ENCODE measurements at places on chromosomes 4 and X.
A peak's percentile ranks its signal among the peaks of the same experiment; 100 is the strongest.

GRCh38 chrX:48696909-48697727, 584 bp downstream of the SUV39H1 start:
- DNase-seq = no peak

DNA sequence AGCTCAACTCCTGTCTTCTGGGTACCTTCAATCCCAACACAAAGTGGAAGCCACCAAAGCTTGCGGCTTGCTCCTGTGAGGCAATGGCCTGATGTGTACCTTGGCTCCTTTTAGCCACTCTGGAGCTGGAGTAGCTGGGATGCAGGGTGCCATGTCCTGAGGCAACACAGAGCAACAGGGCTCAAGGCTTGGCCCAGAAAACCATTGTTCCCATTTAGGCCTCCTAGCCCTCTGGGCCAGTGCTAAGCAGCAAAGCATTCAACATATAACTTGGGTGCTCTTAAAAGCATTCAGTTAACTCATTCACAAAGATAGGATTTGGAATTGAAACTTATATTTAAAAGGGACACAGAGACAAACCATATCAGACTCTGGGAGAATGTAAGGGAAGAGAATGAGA, 194.5 kb upstream of the ARHGEF9 start:
- no peak for DNase-seq

- DNase-seq = no peak
Observed at GRCh38 chr4:2756691-2757350, 685 bp upstream of the TNIP2 start.

GRCh38 chr4:178316211-178316610, 874.0 kb upstream of the AGA start:
- no peak for DNase-seq

- DNase-seq = no peak
Observed at GRCh38 chr4:26326791-26327190, 6.0 kb downstream of the RBPJ start.

DNA sequence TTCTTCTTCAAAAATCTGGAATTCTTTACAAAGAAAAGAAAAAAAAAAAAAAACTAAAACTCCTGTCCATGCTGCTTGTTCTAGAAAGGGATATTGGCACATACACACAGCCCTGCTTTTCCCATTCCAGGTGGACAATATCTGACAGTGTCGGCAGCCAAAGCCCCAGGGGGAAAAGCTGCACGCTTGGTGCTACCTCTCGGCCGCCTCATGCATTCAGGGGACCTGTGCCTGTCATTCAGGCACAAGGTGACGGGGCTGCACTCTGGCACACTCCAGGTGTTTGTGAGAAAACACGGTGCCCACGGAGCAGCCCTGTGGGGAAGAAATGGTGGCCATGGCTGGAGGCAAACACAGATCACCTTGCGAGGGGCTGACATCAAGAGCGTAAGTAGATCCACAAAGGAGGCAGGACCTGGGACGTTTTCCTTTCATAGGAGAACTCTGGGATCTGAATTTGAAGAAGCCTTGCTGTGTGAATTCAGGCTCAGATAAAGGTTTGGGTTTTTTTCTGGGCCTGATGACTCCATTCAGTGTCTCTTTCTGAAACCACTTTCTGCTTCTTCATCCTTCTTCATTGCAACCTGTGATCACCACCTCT, 71.9 kb downstream of the NPNT start:
- no peak for DNase-seq

GRCh38 chr4:148062301-148062950, 330.5 kb downstream of the ARHGAP10 start:
- no peak for DNase-seq

GRCh38 chr4:53196882-53197771, 168.7 kb downstream of the SCFD2 start:
- DNase-seq = no peak

- no peak for DNase-seq
Observed at GRCh38 chr4:75514949-75515612, 808 bp downstream of the THAP6 start.

DNA sequence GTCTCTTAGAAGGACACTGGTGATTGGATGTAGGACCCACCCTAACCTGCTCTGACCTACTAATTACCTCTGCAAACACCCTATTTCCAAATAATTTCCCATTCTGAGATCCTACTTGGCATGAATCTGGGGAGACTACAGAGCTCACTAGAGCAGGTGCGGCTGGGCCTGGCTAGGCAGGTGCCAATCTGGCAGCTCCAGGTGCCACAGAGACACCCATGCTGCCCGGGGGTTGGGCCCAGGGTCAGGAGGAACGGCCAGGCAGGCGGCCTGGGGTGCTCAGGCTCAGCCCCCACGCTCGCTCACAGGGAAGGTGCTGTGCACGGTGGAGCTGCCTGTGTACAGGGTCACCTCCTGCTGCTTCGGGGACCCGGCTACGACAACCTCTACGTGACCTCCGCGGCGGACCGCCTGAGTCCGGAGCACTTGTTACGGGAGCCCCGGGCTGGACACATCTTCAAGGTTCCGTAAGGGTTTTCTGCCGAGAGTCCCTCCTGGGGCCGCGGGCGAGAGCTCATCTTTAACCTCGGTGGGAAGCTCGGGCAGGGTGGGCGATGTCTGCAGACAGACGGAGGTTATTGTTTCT, 26.5 kb upstream of the PLCXD1 start:
- no peak for DNase-seq

GRCh38 chr4:176193126-176193525, 2.3 kb downstream of the SPATA4 start:
- DNase-seq = no peak

DNA sequence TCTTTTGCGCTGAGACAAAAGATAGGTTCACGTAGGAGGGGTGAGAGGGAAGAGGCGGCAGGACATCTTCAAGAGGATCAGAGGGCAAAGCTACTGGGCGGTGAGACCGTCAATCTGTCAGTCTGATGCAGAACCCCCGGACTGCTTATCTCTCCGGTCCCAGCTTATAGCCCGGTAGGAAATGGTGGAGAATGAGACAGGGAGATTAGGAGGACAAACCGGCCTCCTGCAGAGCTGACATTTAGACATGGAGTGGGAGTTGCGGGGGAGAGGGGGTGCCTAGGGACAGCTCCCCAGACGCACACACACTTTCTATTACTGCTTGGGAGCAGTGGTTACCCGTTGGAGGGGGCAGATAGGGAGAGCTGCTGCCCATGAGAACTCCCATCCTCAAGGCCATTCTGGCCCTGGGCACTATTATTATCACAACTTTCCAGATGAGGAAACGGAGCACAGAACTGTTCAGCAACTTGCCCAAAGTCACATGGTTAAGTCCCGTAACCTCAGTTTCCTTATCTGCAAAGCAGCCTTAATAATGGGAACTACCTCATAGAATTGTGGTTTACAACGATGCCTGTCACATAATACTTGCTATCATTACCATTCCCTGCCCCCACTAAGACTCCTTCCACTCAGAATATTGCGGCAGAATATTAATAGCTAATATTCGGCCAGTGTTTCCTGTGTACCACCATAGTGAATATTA, 1.1 kb upstream of the HDAC6 start:
- DNase-seq = no peak

DNA sequence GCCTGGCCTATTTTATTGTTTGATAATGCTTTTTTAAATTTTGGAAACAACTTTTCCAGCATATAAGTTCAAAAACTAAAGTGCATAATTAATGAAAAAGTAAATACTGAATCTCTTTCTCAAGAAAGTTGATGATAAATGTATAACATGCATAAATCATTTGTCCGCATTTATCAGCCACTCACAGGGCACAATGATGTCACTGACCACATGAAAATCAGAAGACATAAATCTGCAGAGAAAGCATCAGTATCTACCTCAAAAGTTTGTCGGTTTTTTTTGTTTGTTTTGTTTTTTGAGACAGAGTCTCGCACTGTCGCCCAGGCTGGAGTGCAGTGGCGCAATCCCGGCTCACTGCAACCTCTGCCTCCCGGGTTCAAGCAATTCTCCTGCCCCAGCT, 5.5 kb upstream of the HPRT1 start:
- DNase-seq = no peak

- no peak for DNase-seq
Observed at GRCh38 chr4:637536-638280, 12.3 kb downstream of the PDE6B start.

GRCh38 chr4:67558493-67558892, at the start of gene STAP1:
Gene STAP1 (plus strand): TSS chr4:67558727. CDS start chr4:67558810, 83 bp downstream.
- DNase-seq = no peak

GRCh38 chr4:133151341-133151690, 2.2 kb downstream of the PCDH10 start:
- DNase-seq = no peak

- DNase-seq = no peak
Observed at GRCh38 chr4:123640824-123641223, 244.2 kb downstream of the SPRY1 start.

- DNase-seq = no peak
Observed at GRCh38 chr4:152564336-152564735, 28.4 kb upstream of the FBXW7 start.

DNA sequence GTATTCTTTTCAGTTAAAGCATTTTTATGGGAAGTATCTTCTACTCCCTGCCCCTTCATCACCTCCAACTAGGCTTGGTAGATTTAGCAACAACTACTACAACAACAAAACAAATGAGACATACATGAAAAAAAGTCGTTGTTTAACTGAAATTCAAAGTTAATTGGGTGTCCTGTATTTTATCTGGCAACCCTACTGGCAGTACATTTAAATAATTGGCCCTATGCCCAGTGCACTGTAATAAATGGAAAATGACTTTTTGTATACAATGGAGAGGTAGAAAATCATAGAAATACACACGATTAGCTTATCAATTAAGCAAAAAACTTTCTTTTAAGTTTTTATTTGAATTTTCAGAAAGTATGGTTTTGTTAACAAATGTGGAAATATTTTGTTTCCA, 21.4 kb upstream of the CLGN start:
- DNase-seq = no peak

DNA sequence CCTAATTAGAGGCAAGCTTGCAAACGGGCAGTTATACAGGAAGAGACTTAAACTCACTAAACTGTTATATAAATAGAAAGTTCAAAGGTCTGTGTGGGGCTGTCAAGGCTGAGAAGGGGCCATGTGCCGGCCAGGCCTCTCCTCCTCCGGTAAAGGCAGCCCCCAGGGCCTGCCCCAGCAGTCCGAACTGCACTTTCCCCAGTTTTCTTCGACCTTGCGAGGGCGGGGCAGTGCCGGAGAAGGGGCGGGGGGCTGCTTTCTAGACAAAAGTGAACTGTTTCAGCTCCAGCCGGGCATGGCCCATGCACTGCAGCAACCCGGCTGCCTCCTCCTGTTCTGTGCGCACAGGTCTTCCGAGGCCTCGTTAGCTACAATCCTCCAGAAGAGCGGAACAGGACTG, 4.1 kb downstream of the AFF2 start:
- DNase-seq = no peak

- DNase-seq = no peak
Observed at GRCh38 chr4:140238351-140239056, 84.5 kb upstream of the MAML3 start.

- DNase-seq = no peak
Observed at GRCh38 chrX:120677004-120677652, 47.3 kb upstream of the C1GALT1C1 start.

DNA sequence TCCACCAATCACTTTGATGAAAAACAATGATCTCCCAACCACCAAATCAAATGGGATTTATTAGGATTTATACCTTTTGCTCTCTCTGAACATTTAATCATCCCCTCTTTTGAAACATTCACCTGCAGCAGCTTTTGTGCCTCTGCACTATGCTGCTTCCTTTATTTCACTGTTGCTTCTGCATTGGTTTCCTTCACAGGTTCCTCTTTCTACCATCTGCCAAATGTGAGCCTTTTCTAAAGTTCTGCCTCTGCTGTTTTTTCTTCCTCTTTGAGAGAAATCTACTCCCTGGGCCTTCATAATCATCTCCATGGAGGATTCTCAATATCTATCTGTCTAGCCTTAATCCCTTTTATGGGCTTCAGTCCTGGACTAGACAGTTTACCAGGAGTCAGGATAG, 24.7 kb downstream of the CUL4B start:
- DNase-seq = no peak

DNA sequence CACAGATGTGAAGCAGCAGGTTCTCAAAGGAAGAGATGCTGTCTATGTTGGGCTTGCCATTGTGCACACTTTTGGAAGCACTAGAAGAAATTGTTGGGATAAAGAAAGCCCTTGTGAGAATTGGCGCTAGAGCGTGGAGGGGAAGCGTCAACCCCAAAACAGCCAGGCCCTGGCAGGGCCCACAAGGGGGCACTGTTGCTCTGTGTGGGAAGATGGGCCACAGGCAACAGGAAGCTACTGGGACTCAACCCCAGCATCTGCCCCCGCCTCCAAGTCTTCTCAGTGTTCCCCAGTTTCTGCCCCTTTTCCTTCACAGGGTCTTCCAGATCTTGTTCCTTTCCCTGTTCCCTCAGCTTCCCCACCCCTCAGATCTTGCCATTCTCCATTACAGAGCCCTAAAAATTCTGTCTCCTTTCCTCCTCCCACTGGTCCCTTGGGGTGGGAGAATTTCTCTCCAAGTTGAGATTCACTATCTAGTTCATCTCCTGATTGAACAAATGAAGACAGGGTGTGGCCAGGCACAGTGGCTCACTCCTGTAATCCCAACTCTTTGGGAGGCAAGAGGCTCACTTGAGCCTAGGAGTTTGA, 85.5 kb downstream of the STARD8 start:
- peak; percentile 33 for DNase-seq

- no peak for DNase-seq
Observed at GRCh38 chr4:57424232-57424897, 314.2 kb upstream of the IGFBP7 start.

- DNase-seq = no peak
Observed at GRCh38 chrX:80174925-80175574, 160.5 kb downstream of the TBX22 start.

- no peak for DNase-seq
Observed at GRCh38 chr4:43690116-43690515, 758.5 kb downstream of the KCTD8 start.

GRCh38 chr4:171015441-171015840, 797.8 kb upstream of the GALNTL6 start:
- no peak for DNase-seq

DNA sequence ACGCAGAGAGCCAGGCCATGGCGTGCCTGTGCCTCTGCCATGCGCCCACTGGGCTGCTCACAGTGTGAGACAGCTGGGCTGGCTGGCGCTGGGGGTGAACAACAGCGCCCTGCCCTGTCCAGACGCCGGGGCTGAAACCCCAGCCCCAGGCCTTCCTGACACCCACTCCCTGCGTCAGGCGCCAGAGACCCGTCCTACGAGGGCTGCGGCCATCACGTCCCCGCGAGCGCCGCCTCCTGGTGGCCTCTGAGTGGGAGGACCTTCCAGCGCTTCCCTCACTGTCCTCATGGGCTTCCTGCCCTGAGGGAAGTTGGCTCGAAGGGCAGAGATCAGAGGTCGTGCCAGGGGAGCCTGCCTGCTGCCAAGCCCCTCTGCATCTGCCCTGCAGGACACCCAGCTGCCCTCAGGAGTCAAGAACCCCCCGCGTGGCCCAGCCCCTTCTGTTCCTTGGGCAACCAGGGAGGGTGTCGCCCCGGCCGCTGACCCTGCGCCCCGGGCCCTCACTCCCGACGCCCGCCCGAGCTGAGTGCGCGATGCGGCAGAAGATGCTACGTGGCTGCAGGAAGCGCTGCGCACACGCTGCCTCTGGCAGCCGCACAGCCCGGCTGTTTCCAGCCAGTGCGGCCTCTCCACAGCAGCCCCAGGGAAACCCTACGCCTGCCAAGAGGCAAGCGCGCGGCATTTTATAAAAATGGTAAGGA, 16.2 kb downstream of the NELFA start:
- no peak for DNase-seq

Data from T-helper 17 cell (primary cell).